NCI-H1105 treated with DMSO at 0.1 percent for 48 hours (cell line): ENCODE measurements at places on chromosomes 16 and 17.

DNA sequence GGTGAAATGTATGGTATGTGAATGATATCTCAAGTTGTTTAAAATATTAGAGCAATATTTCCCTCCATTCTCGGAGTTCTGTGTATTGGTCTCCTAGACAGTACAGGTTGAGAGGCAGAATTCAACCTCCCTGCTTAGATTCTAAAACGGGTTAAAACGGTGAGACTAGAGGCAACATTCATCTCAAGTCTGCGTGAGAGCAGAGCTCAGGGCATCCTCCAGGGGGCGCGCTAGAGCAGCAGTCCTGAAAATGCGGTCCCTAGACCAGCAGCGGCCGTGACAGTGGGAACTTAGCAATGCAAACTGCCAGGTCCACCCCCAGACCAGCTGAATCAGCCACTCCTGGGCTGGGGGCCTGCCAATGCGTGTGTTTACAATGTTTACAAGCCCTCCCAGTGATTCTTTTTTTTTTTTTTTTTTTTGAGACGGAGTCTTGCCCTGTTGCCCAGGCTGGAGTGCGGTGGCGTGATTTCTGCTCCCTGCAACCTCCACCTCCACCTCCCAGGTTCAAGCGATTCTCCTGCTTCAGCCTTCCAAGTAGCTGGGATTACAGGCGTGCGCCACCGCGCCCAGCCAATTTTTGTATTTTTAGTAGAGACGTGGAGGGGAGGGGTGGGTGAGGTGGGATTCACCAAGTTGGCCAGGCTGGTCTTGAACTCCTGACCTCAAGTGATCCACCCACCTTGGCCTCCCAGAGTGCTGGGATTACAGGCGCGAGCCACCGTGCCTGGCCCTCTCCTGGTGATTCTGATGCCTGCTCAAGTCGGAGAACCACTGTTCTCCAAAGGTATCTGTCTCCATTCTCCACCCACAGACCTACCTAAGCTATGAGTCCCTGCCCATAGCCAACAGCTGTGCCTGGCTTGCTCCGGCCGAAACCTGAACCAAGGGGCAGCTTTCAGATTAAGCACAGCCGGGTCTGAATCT lies 24.2 kb downstream of the KLHL36 start:
- DNase-seq, result peak; percentile 20

GRCh38 chr16:66325717-66326376 lies 40.6 kb upstream of the CDH5 start:
- no peak for DNase-seq

GRCh38 chr17:81127526-81128177 lies 37.7 kb upstream of the PVALEF start:
- DNase-seq, result no peak

DNA sequence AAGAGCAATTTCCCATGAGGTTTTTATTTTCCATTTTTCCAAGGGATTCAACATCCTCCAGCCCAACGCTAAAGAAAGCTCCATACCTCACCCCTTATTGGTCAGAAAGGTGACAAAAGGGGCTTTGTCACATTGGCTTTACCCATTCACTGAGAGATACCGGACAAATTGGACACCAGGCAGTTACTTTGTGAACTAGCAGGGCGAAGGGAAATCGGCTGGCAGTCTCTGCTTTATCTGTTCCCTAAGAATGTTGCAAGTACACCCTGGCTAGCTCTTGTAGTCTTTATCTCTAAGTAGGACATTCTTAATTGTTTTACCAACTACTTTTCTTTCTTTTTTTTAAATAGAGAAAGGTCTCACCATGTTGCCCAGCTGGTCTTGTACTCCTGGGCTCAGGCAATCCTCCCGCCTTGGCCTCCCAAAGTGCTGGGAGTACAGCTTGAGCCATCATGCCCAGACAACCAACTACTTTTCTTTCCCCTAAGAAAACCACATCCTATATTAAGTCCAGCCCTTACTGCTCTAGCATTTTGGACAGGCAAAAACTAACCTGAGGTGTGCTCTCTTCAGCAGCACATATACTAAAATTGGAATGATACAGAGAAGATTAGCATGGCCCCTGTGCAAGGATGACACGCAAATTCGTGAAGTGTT lies 16.8 kb downstream of the PRPSAP1 start:
- DNase-seq, result no peak

DNA sequence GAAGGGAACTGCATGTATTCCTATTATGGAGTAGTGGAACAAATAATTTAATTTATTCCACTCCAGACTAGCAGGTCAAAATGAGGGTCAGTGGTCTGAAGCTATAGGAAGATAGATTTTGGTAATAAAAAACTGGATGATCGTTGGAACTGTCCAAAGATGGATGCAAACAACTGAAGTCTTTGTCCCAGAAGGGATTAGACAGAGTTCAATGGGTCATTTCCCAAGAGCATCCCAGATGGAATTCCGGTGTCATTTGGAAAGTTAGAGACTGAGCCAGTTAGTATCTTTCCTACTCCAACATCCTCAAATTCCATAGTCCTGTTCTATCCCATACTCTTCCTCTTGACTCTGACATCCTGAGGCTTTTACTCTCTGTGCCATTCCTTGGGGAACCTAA lies 22.8 kb upstream of the TOX3 start:
- DNase-seq, result no peak

DNA sequence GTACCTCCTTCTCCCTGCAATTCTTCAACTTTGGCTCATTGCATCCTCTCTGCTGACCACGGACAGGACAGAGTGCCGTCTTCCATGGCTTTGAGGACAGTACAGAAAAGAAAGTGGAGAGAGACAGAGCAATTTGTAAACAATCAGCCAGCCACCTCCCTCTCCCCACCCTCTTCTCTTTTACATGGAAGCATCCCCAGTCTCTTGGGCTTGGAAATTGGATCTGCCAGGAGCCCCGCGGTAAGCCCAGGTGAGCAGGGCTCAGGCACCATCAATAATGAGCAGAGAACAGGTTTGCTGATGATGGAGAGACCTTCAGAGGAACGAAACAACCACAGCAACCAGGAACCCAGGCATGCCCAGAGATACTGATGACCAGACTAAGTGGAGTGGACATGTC lies 194.9 kb upstream of the TNRC6C start:
- no peak for DNase-seq

- DNase-seq, result no peak
These were observed 8.2 kb downstream of the TUBG2 start for GRCh38 chr17:42667088-42667951.

DNA sequence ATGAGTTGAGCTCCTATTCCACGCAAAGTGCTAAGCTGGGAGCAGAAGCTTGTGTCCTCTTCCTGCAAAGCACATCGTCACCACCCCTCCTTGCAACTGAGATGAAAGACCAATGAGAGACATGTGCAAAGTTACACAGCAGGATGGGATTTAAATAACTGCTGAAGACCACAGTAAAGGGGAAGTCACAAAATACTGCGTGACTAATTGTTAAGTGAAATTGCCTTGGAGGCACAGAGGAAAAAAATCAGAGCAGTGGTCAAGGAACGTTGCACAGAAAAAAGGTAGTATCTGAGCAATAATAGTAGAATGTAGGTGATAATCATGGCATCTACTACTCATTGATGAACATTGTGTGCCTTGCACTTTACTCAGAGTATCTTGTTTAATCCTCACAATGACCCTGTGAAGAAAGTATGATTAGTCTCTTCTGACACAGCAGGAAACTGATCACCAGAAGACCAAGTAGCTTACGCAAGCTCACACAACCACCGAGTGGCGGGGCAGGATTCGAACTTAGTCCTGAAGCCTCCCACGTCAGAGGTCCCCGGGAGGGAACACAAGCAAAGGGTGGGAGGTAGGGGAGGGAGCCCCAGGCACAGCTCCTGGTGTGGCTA lies 15.4 kb upstream of the MYO18A start:
- DNase-seq, result no peak

GRCh38 chr16:49698453-49698815 lies 157.5 kb downstream of the ZNF423 start:
- no peak for DNase-seq

DNA sequence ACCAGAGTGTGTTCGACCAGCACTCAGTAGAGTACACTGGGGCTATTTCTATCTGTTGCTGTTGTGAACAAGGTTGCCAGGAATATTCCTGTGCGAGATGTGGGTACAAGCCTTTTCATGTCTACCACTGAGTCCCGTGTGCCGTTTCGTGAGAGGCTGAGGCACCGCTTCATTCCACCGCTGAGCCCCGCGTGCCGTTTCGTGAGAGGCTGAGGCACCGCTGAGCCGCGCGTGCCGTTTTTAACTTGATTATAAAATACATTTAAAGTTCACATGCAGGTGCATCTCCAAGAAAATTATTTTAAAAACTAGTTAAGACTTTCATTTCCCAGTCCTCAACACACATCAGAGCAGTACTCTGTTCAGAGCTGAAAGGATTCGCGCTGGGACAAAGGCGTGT lies 78.7 kb upstream of the ZNF750 start:
- DNase-seq, result no peak

DNA sequence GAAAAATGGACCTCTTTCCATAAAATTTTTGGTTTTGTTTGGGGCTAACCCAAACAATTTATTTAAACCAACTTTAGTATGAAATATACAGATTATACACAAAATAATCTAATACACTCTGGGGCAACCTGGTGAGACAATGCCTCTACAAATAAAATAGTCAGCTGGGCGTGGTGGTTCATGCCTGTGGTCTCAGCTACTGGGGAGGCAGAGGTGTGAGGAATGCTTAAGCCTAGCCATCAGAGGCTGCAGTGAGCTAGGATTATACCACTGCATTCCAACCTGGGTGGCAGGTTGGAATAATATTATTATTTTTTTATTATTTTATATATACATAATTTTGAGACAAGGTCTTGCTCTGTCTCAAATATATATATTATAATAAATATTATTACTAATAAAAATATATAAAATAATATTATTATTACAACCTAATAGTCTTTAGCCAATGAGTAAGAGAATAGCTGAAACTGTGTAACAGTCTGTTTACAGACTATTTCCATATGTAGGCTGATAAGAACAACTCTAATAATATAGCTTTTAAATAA lies 50.5 kb downstream of the GLG1 start:
- no peak for DNase-seq

DNA sequence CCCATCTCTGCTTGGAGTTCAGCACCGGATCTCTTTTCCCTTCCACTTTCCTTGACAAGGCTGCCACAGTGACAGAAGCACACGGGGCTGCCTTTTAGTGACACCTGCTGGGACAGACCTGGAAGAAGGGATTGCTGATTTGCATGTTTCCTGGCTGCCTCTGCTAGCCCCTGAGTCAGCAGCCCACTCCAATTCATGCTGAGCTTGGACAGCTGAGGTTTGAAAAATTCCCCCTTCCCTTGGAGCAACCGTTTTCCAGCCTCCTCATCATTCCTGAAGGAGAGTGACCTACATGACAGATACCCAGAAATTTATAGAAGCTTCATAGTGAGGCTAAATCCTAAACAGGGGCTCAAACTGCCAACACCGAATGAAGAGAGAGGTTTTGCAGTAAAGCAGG lies 18.8 kb upstream of the RBL2 start:
- DNase-seq, result peak; percentile 53

GRCh38 chr17:80295146-80295545 lies 34.5 kb downstream of the RNF213 start:
- no peak for DNase-seq

GRCh38 chr16:82456683-82457082 lies 170.1 kb upstream of the CDH13 start:
- DNase-seq, result peak; percentile 34

GRCh38 chr16:82752172-82752571 lies 125.4 kb downstream of the CDH13 start:
- no peak for DNase-seq

- no peak for DNase-seq
These were observed 152.9 kb upstream of the C16orf82 start for GRCh38 chr16:26913851-26914250.

GRCh38 chr17:21542991-21543390 lies 149.3 kb upstream of the KCNJ18 start:
- no peak for DNase-seq

DNA sequence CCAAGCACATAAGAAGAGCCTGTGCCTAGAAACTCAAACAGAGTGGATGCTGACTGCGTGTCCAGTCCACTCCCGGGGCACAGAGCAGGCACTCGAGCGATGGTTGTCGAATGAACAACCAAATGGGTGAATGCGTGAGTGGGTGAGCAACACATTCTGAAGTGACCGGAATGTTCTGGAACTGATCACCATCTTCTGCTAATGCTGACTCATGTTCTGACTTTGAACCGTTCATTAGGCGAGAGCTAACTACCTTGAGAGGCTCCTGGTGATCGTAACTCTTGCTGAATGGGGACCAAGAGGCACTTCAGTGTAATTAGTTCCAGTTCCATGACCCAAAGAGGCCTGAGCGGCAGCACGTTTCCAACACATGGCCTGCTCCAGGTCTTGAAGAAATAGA lies 37.9 kb downstream of the IRF8 start:
- DNase-seq, result no peak

DNA sequence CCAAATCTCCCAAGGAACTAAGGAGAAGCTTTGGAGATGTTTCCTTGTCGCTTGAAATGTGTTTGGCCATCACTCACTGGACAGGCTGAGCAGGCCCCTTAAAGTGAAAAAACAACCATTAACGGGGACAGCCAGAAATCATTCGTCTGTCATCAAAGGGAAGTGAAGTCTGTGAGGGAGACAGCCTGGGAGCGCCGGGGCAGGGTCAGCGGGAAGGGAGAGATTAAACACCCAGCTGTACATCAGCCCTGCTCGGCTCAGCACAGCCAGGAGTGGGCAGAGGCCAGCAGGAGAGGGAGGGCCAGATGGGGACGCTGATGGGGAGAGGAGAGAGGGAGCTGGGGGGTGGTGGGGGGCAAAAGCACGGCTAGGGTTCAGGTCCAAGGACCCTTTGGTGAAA lies 105.1 kb downstream of the SDK2 start:
- DNase-seq, result no peak

DNA sequence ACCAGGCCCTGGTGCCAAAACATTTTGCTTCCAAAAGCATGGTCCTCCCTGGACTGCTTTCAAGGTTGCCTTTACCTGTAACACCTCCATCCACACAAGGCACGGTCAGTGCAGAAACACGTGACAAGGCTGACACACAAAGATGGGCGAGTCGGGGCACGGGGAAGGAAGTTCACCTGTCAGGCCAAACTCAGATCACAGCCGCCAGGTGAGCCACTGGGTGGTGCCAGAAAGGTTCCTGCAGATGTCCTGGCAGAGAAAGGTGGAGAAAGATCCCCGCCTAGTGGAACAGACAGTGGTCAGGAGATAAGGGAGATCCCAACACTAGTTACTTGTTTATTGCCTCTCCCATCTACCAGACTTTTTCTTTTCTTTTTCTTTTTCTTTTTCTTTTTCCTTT lies 155.3 kb downstream of the AIPL1 start:
- peak; percentile 82 for DNase-seq

GRCh38 chr17:51052235-51052634 lies 68.4 kb downstream of the SPAG9 start:
- no peak for DNase-seq
